Left ventricle myocardium superior (tissue), 1 donor: ENCODE measurements at places on chromosomes 13 and 19.
A peak's percentile ranks its signal among the peaks of the same experiment; 100 is the strongest.

DNA sequence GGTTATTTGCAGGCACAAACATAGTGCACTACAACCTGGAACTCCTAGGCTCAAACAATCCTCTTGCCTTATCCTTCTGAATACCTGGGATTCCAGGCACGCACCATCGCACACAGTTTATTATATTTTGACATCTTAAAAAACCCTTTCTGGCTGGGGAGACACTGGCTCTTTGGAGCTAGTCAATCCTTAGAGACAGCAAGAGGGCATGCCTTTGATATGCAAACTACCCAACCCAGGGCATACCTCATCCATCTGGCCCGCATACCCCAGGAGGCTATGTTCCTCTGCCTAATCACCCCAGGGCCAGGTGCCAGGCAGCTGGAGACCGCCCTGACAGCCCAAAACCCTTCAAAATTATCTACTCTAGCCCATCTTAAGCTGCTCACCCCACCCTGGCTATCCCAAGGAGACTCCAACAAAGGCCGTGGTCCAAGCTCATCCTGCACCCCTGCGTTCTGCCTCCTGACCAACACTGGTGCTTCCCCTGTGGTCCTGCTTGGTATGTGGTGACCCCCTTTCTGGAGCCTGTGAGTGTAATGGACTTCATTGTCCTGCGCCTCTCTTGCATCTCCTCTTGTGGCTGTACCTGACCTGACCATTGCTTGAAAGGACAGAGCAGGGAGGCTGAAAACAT, 86.4 kb downstream of the RGCC start:
- no peak for DNase-seq

- DNase-seq, result no peak
Observed at GRCh38 chr13:88005188-88005587, 334.0 kb downstream of the SLITRK5 start.

GRCh38 chr19:42132851-42133528, 744 bp upstream of the POU2F2 start:
- peak; percentile 84 for DNase-seq

- no peak for DNase-seq
Observed at GRCh38 chr13:87498681-87499080, 172.5 kb upstream of the SLITRK5 start.

DNA sequence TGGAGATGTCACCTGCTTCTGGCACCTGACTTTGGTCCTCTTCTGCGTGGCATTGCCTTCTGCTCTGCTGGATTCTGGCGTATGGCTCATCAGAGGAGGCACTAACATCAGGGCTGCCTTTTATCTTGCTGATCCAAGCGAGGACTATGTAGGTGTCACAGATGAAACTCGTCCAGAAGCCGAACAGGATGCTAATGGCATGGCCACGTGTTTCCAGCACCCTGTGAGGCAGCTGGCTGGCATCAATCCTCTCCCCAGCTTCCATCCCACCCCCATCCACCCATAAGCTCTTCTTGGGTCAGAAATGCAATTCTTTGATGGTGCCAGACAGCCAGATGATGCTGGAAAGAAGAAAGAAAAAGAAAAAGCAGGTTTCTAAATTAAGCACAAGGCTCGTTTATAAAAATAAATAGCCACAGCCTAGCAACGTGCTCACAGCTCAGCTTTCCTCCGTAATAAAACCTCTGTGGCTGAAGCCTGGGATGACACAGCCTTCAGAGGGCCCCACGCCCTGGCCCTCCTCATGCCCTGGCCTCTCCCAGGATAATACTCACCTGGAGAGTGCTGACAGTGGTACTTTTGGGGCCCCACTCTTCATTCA, 212.9 kb upstream of the SERP2 start:
- DNase-seq, result no peak

- no peak for DNase-seq
Observed at GRCh38 chr19:18141031-18141430, 11.9 kb upstream of the PIK3R2 start.
